CD4-positive, alpha-beta T cell treated with Interleukin-10 for 1 hour (primary cell): ENCODE measurements at places on chromosomes 6 and 20.

DNA sequence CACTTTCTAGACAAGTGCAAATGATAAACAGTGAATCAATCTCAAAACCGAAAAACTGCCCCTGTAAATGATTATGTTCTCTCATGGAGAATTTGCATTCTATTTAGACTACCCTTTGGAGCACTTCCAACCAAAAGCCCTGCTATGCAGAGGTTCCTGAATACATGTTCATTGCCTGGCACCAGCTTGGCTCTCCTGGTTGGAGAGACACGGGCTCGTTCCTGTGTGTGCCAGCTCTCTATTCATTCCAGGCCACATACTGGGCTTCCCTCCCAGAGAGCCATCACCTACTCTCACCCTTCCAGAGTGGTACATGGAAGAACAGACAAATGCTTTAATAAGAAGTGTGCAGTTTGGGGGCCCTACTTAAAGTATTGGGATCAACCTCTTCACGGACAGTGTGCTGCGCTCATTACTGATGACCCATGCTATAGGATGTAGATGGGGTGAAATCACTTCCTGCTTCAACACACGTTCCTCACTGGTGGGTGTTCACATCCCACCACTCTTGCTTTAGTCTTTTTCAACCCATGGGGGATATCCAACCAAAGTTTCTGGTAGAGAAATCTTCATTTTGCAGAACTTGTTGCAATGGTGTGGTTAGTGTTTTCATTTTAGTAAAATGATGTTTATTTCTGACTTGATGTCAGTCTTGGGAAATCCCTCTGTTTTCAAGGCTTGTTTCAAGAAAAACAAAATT is 38.5 kb upstream of the NAA20 start:
- no peak for DNase-seq

GRCh38 chr6:167826896-167827582 is at the start of gene AFDN:
AFDN (plus strand) TSS chr6:167826911; CDS start chr6:167827133, 222 bp downstream.
- peak; percentile 29 for DNase-seq

- no peak for DNase-seq
Observed at GRCh38 chr6:157879873-157880254, 56.8 kb downstream of the SNX9 start.

GRCh38 chr6:121660277-121660676 is 224.8 kb downstream of the GJA1 start:
- no peak for DNase-seq

- DNase-seq = peak; percentile 76
Observed at GRCh38 chr6:148761527-148762011, 14.7 kb downstream of the UST start.

DNA sequence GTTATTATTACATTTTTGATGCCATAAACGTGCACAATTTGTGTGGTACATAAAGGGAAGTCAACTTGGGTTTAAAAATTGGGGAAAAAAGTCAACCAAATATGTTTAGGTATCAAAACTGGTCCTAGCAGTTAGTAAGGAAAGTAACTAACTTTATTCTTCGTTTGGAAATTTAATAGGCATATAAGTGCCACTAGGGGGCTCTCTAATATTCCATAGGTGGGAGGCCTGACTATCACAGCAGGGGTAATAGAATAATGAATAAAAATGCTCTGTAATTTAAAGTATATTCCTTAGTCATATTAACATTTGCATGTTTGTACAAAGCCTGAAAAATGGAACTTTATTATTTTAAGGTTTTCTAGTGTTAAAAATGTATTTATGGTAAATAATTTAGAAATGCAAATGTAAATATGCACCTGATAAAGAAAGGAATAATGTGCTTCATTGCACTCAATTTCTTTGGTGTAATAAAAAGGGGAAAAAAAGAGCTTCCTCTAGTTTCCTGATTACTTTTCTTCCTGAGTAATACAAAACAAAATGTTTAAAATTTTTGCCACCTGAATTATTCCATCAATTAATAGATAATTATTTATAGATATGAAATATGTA is 125.7 kb upstream of the HDAC2 start:
- peak; percentile 34 for DNase-seq

GRCh38 chr6:88596801-88597200 is 366.6 kb downstream of the RNGTT start:
- no peak for DNase-seq

DNA sequence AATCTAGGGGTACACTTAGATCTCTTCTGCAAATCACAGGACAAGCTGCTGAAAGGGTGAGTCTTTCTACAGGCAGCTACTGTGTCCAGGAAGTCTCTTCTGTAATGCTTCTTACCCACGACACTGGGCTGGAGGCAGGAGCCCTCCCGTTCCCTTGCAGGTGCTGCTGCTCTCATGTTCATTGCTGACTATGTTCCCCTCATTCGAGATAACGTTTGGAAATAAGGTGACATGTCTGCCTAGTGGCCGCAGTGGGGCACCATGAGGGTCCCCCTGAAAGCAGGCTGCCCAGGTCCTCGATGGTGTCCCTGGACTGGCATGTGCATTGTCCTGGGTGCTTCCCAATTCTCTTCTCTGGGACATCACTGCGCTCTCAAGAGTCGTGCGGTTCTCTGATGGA is 74.7 kb downstream of the SYNJ2 start:
- DNase-seq = no peak

GRCh38 chr6:30613251-30614043 is 3.6 kb downstream of the PPP1R10 start:
- no peak for DNase-seq

- no peak for DNase-seq
Observed at GRCh38 chr6:56227071-56227879, 20.1 kb downstream of the COL21A1 start.

DNA sequence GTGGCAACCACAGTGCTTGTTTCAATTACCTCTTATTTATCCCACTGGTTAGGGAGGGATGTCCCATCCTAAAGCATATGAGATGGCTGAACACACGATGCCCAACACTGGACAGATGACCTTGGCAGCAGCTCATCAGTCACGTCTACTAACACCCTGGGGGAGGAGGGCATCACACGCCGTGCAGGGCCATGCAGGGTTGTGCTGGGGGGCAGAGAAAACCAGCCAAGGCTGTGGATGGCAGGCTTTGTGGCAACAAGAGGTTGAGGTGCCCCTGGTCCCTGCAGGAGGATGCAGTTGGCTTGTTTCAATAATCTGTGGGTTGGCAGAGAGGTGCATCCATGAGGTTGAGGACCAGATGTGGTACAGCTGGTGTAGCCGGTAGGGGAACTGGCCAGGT is 293.7 kb upstream of the SULF2 start:
- no peak for DNase-seq

GRCh38 chr6:130385064-130385695 is 19.4 kb downstream of the TMEM200A start:
- DNase-seq = no peak

- peak; percentile 13 for DNase-seq
Observed at GRCh38 chr6:47733879-47734558, 35.6 kb downstream of the ADGRF4 start.

DNA sequence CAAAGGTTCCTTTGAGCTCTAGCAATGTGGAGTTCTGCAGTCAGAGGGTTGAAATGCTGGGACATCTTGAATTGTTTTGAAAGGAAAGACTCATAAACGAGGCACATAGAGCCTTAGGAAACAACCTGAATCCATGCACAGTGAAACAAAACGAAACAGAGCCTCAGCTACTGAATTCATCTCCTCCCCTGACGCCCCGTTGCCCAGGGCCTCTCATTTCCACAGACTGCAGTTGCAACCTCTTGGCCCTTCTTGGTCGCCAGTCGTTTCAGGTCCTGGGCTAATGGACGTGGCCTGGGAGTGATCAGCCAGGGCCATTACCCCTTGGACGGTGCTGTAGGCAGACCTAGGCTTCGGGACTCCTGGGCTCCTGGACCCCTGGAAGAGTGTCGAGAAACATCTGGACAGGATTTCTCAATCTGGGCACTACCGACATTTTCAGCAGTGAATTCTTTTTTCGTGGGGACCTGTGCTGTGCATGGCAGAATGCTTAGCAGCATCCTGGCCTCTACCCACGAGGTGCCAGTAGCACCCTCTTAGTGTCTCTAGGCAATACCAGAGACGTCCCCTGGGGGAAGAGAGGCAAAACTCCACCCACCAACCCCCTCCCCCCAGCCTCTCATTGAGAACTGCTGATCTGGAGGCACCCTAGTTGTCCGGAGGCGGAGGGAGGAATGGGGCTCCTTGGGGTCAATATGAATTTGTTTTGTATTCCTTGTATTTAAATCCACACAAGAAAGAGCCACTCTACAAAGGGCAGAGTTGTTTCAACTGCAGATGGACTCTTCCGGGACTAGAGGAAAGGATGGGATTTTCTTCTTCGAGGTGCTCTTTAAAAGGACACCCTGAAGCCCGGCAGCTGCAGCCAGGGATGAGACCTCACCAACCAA is 50.2 kb downstream of the TMEM242 start:
- DNase-seq = peak; percentile 55

- DNase-seq = peak; percentile 69
Observed at GRCh38 chr6:28137505-28137981, 4.1 kb upstream of the ZKSCAN8 start.

DNA sequence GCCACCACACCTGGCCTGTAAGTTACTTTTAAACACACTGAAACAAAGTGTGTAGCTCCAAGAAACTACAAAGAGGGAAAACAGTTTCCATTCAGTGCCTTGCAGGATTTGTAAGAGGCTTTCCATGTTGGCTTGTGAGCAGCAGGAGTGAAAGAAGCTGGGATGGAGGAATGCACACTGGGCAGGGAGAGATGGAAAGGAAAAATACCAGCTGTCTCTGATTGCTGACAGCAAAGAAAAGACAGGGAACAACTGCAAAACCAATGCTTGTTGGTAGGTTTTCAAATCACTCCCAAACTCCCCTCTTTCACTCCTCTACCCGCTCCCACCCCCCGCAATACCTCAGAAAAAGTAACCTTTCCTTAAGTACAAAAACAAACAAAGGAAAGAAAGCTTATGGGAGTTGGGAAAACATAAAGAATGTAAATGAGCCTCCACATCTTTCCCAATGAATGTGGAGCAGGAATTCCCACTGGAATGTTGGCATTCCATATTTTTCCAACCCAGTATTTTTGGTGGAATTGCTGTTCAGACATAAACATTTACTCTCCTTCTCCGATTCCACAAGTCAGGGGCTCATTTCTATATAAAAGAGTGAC is 166.1 kb downstream of the THBS2 start:
- DNase-seq = no peak

- no peak for DNase-seq
Observed at GRCh38 chr6:2976060-2976459, 4.7 kb upstream of the SERPINB6 start.

- no peak for DNase-seq
Observed at GRCh38 chr20:33211817-33212424, 5.2 kb upstream of the BPIFA3 start.

- DNase-seq = no peak
Observed at GRCh38 chr6:70863343-70863742, 93.5 kb downstream of the B3GAT2 start.

GRCh38 chr6:95364016-95364604 is 213.2 kb upstream of the MANEA start:
- DNase-seq = peak; percentile 7

GRCh38 chr20:38036366-38036765 is 2.8 kb downstream of the RPRD1B start:
- DNase-seq = no peak

DNA sequence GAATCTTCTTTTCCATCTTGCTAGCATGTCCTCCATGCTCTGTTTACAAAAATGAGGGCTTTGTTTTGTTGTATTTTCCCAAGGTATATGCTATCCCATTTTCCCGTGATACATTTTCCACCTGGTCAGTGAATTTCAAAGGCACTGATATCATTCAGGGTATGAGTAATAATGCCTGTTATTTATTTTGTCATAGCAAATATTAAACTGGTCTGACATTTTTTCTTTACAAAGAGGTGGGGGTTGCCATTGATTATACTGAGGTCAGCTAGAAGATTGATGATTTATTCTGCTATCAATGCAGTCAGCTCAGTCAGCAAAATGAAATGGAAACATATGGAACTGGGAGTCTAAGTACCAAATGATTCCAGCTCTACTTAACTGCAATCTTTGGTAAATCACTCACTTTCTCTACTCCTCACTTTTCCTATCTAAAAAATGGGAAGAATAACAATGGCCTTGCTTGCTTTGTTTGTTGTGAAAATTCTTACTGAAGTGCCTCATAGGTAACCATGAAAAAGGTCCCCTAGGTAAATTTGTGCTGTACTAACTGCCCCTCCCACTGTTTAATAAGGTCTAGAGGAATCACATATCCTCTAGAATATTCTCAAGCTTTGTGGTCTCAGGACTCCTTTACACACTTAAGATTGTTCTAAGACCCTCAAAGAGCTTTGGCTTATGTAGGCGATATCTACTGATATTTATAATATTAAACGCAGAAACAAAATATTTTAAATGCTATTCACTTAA is 64.0 kb downstream of the ARHGAP18 start:
- DNase-seq = no peak

DNA sequence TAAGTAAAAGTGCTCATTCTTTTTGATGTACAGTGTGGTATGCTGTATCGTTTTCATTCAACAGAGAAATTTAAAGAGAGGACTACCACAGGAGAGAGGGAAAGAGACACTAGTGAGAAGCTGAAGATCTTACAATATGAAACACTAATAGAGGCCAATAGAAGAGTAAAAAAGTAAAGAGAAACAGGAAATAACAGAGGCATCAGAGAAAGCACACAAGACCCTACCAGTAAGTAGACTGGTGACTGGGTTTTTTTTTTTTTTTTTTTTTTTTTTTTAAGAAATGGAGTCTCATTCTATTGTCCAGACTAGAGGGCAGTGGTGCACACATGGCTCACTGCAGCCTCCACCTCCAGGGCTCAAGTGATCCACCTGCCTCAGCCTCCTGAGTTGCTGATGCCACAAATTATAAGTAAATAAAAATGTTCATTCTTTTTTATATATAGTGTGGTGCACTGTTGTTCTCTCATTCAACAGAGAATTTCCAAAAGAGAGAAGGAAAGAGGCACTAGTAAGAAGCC is 18.8 kb downstream of the ELOVL4 start:
- no peak for DNase-seq
